ENCODE measurements at places on chromosomes 1 and 21.
A peak's percentile ranks its signal among the peaks of the same experiment; 100 is the strongest.

- no peak for DNase-seq
Measured at GRCh38 chr1:170407581-170407980, 124.4 kb upstream of the GORAB start.

DNA sequence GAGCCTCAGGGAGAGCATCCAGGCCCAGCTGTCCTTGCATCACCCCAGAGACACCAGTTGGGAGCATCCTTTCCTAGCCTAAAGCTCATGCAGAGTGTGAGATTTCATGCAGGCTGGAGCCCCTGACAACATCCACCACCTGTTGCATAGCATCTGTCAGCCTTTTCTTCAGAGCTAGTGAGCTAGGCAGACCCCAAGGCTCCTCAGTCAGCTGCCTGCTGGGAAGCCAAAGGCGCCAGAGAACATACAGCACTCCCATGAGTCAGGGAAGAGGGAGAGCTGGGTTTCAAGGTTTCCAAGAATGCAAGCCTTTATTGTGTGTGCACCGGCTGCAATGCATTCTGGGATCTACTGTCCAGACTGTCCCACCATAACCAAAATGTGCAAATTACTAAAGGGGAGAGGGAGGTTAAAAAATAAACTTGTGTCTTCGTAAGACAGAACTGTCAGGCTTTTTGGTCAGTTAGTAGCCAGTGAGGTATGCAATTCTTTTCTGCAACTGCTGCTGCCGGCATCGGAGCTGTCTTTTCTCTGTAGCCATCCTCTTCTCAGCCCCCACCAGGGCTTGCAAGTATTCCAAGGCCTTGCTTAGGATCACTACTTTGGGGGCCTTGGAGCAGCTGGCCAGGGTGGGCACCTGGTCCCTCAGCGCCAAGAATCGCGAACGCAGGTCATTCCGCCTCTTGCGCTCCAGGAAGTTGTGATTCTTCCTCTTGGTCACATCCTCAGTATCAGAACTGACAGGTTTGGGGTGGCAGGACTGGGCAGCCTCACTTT is 4.6 kb downstream of the MYCL start:
- DNase-seq = no peak

GRCh38 chr1:67535474-67535873 is 105.3 kb upstream of the SERBP1 start:
- DNase-seq = no peak

GRCh38 chr1:161549652-161550051 is at the start of gene FCGR3A:
Gene FCGR3A, minus strand, starts transcription at chr1:161549818. Its CDS starts 82 bp downstream, at chr1:161549736.
- no peak for DNase-seq

- no peak for DNase-seq
Measured at GRCh38 chr1:71944006-71944405, 338.3 kb downstream of the NEGR1 start.

GRCh38 chr1:24683713-24684162 is 40.6 kb downstream of the SRRM1 start:
- no peak for DNase-seq

DNA sequence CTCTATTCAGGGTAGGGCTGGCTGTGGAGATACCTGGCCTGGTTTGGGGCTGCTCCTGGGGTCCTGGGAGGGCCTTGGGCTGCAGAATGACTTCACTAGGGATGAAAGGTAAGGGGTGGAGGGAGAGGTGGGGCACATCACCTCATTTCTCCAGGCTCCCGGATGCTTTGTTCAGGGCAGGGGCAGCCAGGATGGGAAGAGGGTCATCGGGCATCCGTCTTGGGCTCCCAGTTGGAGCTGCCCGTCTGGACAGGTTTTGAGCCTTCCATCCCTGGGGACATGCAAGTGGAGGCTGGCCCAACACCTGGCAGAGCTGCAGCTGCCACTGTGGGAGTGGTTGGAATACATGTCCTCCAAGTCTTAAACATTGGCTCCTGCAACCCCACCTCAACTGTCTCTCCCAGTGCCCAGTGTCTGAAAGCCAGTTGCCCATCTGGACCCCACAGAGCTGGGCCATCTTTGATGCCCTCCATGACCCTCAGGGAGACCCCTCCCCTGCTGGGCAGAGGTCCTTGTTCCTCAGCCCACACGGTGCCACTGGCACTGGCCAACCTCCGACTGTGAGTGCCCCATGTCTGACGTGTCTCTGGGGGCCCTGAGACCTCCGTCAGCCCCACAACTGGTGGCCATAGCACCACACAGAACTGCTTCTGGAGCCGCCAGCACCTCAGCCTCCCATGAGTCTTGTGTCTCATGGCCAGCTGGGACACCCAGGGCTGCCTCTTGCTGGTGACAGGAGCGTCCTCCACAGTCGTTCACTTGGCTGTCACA is 52.8 kb downstream of the TRIM11 start:
- no peak for DNase-seq

DNA sequence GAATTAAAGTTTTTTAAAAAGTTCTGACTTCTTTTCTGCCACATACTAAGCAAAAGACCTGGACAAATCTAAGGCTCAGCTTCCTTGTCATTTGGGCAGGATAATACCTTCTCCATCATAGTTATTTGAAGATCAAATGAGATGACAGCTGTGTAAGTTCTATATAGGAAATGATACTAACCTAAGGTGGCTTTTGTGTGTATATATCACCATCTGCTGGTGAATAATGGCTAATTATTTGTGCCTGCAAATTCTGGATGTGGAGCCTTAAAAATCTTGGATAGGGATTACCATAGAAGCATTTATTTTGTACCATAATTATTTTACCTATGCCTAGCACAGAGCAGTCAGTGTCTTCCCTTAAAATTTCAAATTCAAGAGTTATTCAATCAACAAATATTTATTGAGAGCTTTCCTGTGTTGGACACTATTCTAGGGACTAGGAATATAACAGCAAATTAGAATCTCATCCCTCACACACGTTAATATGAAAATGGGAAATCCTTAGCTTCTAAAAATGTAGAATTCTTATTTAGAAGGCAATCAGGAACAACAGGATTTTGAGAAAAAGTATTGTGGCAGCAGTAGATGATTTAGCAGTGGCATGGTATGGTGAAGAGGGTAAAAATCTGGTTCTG is 89.8 kb downstream of the TMEM200B start:
- no peak for DNase-seq

GRCh38 chr21:36917471-36918158 is 48.9 kb downstream of the HLCS start:
- DNase-seq = no peak

GRCh38 chr1:32333251-32333963 is 2.6 kb downstream of the MARCKSL1 start:
- no peak for DNase-seq

- DNase-seq = peak; percentile 9
Measured at GRCh38 chr1:41101950-41102607, 80.6 kb upstream of the SLFNL1 start.

- no peak for DNase-seq
Measured at GRCh38 chr21:31772674-31773555, 41.0 kb upstream of the SCAF4 start.

DNA sequence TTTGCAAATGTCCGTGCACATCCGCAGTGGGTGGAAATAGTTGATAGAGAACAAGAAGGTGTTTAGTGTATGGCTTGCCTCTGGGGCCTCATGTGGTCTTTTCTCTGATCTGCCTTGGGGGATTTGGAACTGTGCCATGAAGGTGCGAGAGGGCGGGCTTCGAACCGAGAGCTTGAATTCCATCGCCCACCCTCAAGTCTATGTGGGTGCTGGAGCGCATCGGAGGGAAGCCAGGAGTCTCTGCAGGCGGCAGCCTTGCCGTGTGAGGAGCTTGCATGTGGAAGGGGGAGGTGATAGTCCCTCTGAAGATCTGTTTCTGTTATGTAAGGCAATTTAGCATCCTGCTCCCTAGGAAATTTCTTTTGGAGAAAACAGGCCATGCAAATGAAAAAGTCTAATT is 119.6 kb downstream of the HUNK start:
- DNase-seq = no peak

DNA sequence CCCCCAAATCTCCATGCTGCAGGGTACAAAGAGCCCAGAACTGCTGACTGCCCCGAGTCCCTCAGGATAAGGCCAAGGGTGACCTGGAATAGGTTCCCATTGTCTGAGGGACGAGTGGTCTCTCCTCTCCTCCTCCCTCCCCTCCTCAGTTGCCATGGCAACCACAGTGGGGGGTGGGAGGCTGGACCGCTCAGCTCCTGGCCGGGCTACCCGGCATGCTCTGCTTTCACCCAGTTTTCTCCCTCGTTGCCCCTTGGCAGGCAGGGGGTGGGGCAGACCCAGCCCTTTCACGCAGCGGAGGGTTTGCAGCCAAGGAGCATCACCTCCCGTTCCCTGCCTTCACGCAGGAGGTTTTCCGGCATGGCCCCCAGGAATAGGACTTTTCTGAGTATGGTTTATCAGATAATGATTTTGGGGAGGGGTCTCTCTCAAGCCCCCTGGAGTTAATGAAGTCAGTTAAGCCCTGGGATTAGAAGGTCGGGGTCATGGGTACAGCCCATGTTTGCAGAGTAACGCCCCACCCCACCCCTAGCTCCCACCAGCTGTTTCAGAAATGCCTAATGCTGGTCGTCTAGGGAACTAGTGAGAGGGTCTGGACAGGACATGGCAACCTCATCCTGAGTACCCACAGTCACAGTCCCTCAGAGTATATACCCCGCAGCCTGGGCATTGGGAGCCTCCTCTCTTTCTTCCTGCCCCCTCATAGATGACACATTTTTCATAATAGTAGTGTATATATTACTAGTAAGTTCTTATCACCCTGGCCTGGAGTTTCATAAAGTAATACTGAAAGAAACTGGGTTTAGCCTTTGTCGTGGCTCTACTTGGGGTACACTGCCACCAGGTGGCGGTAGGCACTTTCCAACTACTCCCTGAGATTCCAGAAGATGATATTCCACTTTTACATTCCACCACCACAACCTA is 20.7 kb downstream of the C1QB start:
- DNase-seq = no peak

- DNase-seq = no peak
Measured at GRCh38 chr1:107401704-107402103, 260.9 kb downstream of the NTNG1 start.

DNA sequence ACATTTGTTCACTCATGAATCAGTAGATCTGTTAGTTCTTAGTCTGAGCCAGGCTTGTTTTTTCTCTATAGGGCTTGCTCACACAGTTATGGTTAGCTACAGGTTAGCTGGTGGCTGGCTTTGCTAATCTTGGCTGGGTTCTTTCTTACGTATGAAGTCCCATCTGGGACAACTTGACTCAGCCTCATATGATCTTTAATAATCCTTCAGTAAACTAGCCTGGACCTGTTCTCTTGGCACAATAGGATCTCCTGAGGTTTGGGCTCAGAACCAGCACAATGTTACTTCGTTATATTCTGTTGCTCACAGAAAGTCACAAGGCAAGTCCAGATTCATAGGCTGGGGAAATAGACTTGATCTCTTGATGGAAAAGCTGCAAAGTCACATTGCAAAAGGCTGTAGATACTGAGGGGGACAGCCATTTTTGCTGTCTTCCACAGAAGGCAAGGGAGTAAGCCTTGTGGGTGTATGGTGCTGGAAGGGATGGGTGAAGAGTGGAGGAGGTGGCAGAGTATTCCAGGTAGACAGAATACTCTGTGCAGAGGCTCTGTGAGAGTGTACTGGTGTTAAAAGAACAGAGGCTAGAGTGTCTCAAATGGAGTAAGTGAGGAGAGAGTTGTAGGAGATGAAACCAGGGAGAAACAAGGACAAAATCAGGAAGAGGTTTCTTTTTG is 24.4 kb downstream of the EFCAB7 start:
- DNase-seq = no peak

- DNase-seq = no peak
Measured at GRCh38 chr21:32648165-32648564, 36.0 kb upstream of the CFAP298 start.

DNA sequence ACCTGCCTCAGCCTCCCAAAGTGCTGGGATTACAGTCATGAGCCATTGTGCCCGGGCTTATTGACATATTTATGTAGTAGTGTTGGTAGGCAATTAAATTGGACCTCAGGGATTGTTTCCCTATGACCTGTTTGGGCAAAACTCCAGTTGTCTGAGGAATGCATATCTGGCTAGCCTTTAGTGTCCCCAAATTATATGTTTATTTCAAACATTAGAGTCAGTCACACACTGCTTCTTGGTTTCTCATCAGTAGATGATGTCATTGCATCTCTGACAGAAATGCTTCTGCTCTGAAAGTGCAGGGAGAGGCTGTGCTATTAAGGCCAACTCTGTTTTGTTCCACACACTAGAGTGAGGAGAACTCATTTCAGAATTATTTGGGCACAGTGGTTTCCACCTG is 12.5 kb downstream of the PIP5K1A start:
- DNase-seq = no peak

DNA sequence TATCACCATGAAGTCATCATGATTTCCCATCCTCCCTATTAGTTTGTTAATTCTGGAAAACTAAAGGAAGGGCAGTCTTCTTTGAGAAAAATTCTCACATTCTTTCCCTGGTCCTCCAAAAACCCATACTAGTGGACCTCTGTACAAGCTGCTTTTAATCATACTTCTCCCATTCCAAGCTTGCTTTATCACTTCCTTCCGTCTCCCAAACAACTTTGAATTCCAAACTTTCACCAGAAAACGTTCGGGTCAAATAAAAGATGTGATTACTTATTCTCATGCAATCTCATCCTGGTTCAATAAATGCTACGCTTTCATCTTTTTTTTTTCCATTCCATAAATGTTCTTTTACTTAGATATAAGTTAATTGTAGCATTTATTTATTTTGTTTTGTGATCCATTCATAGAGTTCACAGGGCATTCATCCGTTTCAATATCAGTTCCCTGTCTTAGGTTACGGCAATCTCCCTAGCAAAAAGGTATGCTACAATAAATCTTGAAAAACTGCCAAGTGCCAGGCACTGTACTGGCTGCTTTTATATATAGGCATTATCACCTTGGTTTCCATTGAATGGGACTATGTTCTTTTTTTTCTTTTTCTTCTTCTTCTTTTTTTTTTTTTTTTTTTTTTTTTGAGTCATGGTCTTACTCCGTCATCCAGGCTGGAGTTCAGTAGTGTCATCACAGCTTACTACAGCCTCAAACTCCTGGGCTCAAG is 100.2 kb upstream of the GREM2 start:
- no peak for DNase-seq

GRCh38 chr1:24193046-24193445 is 6.0 kb upstream of the IFNLR1 start:
- DNase-seq = no peak

DNA sequence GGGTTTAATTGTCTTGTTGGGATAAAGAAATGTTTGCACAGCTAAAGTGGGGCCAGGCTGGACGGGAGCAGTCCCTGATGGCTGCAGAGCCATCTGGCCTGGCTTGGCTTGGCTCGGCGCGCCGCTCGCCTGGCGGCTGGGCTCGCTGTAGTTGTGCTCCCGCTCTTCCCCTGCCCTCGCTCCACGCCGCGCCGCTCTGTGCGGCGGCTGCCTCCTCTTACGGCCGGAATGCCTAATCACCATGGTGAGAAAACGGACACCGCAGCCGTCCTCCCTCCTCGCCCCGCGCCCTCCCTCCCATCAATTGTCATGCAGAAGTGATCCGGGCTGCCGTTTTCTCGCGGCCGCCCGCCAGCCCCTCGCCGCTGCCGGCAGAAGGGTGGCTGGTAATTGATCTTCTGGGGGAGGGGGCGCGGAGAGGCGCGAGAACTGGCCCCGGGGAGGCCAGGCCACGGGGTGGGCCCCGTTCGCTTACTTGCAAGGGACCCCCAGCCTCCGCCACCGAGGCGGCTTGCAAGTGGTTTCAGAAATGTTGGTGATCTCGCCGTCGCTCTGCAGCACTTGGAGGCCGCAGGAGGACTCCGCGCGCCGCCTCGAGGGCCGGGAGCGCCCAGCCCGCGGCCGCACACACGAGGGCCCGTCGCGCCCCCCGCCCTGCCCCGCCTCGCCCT is 12.4 kb downstream of the RNF220 start:
- DNase-seq = peak; percentile 60

- DNase-seq = no peak
Measured at GRCh38 chr1:181113059-181113641, 24.6 kb downstream of the IER5 start.

Measured in anterior cingulate cortex (tissue), 58 donors.